ENCODE measurements at places on chromosomes 5 and 9. TPM values are rescaled to one million over a fixed set of nuclear protein-coding genes. Genes with fewer than 3 reads are reported as not detected.
A peak's percentile ranks its signal among the peaks of the same experiment; 100 is the strongest.

Gene AQP7
- 2.9 TPM for polyA plus RNA-seq

Gene CARD19
- 21.2 TPM for polyA plus RNA-seq

Gene HAVCR2
- polyA plus RNA-seq: 1.6 TPM

Gene DNAJC18
- 27.2 TPM for polyA plus RNA-seq

Gene HSD17B3
- polyA plus RNA-seq: 1.8 TPM

Gene IDNK
- 7.5 TPM for polyA plus RNA-seq

Gene CCDC127
- 15.4 TPM for polyA plus RNA-seq

Gene TRIP13
- 15.7 TPM for polyA plus RNA-seq

Gene CREB3
- polyA plus RNA-seq: 31.2 TPM

Gene LRRC26
- polyA plus RNA-seq: not detected

Gene SERINC5
- 40.4 TPM for polyA plus RNA-seq

Gene PCDHB2
- polyA plus RNA-seq: 8.9 TPM

Gene GPR150
- not detected for polyA plus RNA-seq

Gene SPINK7
- 0.83 TPM for polyA plus RNA-seq

DNA sequence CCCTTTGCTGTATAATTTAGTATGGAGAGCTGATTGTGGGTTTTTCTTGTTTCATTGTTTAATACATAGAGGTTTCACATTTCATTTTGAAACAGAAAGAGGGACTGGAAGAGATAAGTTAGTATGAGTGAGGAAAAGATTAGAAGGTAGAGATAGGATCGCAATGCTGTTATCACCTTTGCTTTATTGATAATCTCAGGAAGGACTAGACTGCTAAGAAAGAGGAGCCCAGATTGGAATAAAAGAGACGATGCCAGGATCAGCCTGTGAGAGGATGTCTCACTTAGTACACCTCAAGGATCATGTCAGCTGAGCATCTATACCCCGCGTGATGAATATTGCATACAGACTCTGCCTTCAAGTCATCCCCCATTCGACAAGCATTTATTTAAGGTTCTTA is 178.0 kb upstream of the DMAC1 start:
- H3K4me1 ChIP-seq: no peaks in the 10 kb centered on the region
- H3K27me3 ChIP-seq: no peaks in the 10 kb centered on the region
- no peaks in the 10 kb centered on the region for H3K36me3 ChIP-seq
- H3K4me3 ChIP-seq: no peak overlapping the region

- no peaks in the 10 kb centered on the region for H3K27me3 ChIP-seq
- H3K27ac ChIP-seq: no peak overlapping the region
- DNase-seq: no peak
- H3K4me3 ChIP-seq: no peak overlapping the region
Observed at GRCh38 chr9:114811301-114811700, 5.5 kb upstream of the TNFSF15 start.

DNA sequence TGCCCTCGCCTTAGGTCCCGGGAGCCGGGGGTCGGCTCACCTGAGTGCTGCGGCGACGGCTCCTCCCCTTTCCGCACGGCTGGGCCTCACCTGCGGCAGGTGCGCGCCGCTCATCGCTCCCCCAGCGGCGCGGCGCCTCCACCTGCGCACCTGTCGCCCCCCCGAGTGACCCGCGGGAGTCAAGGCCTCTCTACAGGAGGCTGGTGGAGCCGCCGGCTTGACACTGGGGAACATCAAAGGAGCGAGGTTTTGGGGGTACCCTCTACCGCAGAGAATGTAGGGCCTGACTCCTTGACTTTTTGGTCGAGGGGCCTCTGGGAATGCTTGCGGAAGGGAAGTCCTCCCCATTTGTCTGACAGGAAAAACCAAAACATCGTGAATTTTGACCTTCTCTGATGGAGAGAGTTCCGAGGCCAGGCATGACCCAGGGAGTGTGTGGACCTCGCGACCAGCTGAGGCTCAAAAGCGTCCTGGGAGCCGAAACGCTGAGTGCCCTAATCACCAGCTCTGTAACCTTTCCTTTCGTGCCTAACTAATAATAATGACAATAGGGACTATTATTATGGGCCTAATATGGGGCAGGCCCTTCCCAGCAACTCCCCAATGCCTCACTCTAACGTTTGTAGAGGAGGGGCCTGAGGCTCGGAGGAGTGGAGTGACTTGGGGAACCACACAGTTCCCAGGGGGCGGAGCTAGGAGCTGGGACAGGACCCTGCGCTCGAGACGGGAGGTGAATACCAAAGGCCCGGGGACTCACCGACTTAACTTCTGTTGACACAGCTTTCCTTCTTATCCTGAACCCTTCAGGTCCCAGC is 714 bp upstream of the IER5L start:
- no peak for DNase-seq
- no peaks in the 10 kb centered on the region for H3K27me3 ChIP-seq
- no peaks in the 10 kb centered on the region for H3K36me3 ChIP-seq
- H3K4me1 ChIP-seq: peaks cover 2% of the 10 kb centered on the region
- peak overlapping the region; percentile 93 for H3K4me3 ChIP-seq

DNA sequence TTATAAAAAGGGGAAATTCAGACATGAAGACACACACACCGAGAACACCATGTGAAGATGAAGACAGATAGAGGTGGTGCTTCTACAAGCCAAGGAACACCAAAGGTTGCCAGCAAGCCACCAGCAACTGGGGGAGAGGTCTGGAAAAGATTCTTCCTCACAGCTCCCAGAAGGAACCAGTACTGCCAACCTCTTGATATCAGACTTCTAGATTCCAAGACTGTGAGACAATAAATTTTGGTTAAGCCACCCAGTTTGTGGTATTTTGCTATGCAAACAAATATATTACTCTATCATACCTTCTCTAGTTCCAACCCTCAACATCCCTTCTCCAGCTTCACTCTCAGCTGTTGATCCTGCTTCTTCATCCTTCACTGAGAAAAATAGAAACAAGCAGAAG is 451.1 kb downstream of the EBF1 start:
- no peaks in the 10 kb centered on the region for H3K27me3 ChIP-seq
- H3K36me3 ChIP-seq: no peaks in the 10 kb centered on the region
- DNase-seq: no peak
- no peak overlapping the region for H3K4me3 ChIP-seq
- no peak overlapping the region for H3K27ac ChIP-seq
- no peaks in the 10 kb centered on the region for H3K4me1 ChIP-seq

DNA sequence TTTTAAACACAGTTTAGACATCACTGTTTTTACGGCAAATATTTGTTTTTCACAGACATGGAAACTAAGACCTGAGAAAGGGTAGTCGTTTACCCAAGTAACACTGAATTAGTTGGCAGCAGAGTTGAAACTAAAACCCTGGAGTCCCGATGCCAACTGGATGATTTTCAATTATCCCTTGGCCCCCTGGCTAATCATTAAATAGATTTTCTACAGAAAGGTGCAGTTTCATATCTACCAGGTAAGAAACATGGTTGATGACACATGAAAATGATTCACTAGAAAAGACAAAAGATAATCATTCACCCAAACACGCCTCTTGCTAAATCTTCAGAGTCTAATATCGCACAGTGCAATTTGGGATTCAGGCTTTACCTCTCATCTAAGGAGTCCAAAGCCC is 136.9 kb downstream of the SEMA5A start:
- no peak overlapping the region for H3K4me3 ChIP-seq
- no peak for DNase-seq
- no peak overlapping the region for H3K27ac ChIP-seq
- no peaks in the 10 kb centered on the region for H3K36me3 ChIP-seq
- H3K4me1 ChIP-seq: no peaks in the 10 kb centered on the region

DNA sequence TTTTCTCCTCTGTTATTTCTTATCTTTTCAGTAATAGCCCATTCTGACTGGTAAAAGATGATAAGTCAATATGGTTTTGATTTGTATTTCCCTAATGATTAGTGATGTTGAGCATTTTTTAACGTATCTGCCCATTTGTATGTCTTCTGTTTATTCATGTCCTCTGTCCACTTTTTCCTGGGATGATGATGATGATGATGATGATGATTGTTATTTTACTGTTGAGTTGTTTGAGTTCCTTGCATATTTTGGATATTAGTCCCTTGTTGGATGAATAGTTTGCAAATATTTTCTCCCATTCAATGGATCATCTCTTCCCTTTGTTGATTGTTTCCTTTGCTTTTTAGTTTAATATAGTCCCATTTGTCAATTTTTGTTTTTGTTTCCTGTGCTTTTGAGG is 27.0 kb downstream of the UTP15 start:
- no peak for DNase-seq
- H3K27me3 ChIP-seq: no peaks in the 10 kb centered on the region
- no peaks in the 10 kb centered on the region for H3K4me1 ChIP-seq

- no peak overlapping the region for H3K4me3 ChIP-seq
- no peak overlapping the region for H3K27ac ChIP-seq
- H3K27me3 ChIP-seq: no peaks in the 10 kb centered on the region
- DNase-seq: no peak
- H3K36me3 ChIP-seq: no peaks in the 10 kb centered on the region
- H3K4me1 ChIP-seq: no peaks in the 10 kb centered on the region
Observed at GRCh38 chr5:170791325-170791954, 7.9 kb downstream of the GABRP start.

DNA sequence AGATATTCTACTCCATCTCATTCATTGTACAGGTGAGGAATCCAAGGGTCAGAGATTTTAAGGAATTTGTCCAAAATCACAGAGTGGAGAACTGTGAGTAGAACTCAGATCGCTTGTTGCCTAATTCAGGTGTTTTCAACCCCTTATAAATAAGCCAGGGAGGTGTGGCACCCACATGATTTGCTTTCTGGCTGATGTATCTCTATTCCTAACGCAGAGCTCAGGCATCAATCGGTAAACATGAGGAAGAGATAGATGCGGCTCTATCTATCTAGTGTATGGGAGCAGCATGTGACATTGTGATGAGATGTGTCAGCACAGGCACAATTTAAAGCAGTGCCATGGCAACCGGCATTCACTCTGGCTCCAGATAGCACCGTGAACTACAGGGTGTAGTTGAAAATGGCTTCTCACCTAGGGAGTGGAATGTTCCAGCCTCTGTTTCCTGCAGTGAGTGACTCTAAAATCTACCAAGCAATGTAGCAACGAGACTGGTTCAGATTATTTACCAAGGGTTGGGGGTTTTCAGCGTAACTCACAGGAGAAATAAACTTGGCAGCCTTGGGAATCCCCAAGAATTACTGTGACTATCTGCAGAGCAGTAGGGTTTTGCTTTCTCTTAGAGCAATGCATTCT is 53.4 kb upstream of the SUB1 start:
- H3K36me3 ChIP-seq: no peaks in the 10 kb centered on the region
- H3K27me3 ChIP-seq: no peaks in the 10 kb centered on the region
- H3K27ac ChIP-seq: no peak overlapping the region
- no peak overlapping the region for H3K4me3 ChIP-seq
- no peaks in the 10 kb centered on the region for H3K4me1 ChIP-seq

GRCh38 chr5:90569084-90569483 is 10.5 kb downstream of the ADGRV1 start:
- H3K27me3 ChIP-seq: no peaks in the 10 kb centered on the region
- DNase-seq: no peak
- H3K27ac ChIP-seq: no peak overlapping the region
- H3K4me3 ChIP-seq: no peak overlapping the region
- no peaks in the 10 kb centered on the region for H3K36me3 ChIP-seq
- no peaks in the 10 kb centered on the region for H3K4me1 ChIP-seq

- no peaks in the 10 kb centered on the region for H3K4me1 ChIP-seq
- DNase-seq: peak; percentile 61
- no peak overlapping the region for H3K4me3 ChIP-seq
- H3K27me3 ChIP-seq: no peaks in the 10 kb centered on the region
Observed at GRCh38 chr9:127214421-127215267, 49.9 kb upstream of the GARNL3 start.

DNA sequence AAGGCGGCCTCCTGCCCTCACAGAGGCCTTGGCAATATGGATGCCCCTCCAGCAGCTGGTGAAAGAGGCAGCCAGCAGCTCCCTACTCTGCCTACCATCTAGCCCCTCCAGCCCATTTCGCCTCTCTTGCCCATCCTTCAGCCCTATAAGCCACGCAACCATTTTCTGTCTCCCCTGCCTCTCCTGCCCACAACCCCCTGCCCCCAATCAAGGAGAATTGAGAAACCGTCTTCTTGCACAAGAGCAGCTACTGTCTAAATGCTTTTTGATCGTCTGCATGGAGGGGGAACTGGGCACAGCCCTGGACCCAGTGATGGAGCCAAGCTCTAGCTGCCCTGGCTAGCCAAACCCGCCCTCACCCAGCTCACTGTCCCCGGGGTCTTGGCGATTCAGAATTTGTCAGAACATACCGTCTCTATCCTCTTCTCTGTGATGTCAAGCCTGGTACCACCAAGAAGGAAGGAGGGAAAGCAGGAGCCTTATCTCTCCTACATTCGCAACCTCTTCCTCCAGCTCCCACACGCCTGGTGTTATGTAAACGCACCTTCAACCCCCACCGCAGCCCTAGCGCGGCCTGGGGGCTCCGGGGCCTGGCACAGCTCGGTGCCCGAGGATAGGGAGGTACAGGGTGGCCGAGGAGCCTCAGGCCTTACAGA is 1.2 kb downstream of the SPRY4 start:
- peak overlapping the region; percentile 63 for H3K4me3 ChIP-seq
- no peak for DNase-seq

DNA sequence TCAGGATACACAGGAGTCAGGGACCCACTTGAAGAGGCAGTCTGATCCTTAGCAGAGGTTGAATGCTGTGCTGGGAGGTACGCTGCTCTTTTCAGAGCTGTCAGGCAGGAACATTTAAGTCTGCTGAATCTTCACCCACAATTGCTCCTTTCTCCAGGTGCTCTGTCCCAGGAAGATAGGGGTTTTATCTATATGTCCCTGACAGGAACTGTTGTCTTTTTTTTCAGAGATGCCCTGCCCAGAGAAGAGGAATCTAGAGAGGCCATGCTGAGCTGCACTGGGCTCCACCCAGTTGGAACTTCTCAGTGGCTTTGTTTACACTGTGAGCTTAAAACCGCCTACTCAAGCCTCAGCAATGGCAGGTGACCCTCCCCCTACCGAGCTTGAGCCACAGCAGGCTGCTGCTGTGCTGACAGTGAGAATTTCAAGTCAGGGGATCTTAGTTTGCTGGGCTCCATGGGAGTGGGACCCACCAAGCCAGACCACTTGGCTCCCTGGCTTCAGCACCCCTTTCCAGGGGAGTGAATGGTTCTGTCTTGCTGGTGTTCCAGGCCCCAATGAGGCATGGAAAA is 169.0 kb downstream of the FBXL17 start:
- H3K36me3 ChIP-seq: peaks cover 9% of the 10 kb centered on the region
- no peak for DNase-seq
- no peak overlapping the region for H3K27ac ChIP-seq
- no peaks in the 10 kb centered on the region for H3K27me3 ChIP-seq

DNA sequence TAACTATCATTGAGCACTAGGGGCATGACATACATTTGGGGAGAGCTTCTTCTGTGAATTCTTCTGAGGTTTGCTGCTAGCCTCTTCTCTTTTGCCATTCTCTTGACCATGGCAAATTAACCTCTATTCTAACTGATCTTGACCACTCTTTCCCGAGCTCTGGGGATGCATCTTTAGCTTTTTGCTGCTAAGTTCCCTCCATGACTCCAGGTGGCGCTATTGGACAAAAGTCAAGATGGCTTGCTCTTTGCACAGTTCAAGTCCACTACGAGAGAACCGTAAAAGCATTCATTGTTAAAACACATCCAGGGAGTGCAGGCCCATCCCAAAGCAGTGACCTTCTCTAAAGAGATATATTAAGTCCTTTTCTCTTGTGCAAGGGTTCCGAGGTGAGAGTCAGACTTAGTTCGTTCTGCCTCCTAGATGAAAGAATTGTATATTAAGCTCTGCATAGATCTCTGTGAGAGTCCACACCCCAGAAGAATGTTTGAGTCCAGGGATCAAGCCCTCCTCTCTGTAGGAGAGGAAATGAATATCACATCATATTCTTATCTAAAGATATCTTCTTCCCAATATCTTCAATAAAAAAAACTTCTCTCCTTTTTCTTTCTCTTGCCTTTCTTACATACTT is 1152.9 kb upstream of the CDH6 start:
- no peaks in the 10 kb centered on the region for H3K4me1 ChIP-seq
- no peaks in the 10 kb centered on the region for H3K36me3 ChIP-seq
- H3K27me3 ChIP-seq: no peaks in the 10 kb centered on the region
- peak; percentile 18 for DNase-seq
- no peak overlapping the region for H3K4me3 ChIP-seq
